ENCODE measurements at places on chromosomes 5 and 9.

DNA sequence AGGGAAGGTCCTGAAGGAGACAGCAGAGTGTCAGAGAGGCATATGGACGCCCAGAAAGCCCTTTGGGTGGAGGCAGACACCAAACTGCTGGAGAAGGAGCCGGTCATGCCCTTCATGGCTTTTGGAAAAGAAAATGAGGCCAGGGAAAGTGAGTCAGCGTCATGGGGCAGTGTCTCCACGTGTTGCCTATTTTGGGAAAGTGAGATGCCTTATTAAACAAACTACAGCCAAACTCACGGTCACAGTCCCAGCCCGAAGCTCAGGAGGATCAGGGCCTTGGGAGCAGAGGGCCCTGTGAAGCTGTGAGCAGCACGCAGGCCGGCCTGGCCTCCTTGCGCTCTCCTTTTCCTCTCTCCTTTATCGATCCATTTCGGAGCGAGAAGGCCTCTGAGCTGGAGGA, 25.0 kb downstream of the RGS3 start:
- no peak for DNase-seq

- DNase-seq: no peak
Measured at GRCh38 chr9:127778280-127779135, at the start of gene SH2D3C. Gene SH2D3C, minus strand, starts transcription at chr9:127778666. Its CDS starts 39 bp downstream, at chr9:127778627.

DNA sequence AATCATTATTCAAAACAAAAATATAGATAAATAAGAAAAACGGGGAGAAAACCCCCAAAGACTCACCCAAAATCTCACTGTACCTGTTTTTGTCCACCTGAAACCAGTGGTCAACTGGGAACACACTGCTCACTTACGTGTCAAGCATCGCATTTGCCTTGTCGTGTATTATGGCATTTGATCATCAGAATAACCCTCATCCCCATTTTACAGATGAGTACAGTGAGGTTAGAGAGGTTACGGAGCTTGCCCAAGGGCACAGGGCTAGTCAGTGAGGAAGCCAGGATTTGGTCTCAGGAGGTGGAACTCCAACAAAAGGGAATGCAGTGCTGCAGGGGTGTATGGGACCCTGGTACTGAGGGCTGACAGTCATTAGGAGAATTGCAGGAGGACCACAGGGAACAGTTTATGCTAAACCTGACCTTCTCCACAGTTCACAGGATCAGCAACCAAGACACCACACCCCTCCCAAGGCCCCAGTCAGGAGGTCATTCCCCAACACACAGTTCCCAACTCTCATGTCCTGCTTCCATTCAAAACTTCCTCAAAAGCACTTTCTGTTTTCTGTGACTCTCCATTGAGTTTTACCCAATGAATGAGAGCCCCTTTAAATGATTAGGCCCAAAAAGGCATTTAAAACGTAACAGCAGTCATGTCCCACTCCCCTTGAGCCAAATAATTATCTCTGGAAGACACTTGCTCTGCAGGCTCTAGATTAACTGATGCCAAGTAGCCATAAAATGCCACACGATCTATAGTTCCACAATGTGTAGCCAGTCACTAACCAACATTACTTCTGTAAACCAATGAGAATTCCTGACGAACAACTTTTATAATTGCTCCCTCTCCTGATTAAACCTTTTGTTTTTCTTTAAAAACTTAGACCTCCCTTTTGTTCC, 50.8 kb downstream of the CTSL start:
- DNase-seq: no peak

GRCh38 chr5:127961006-127961762, 122.4 kb upstream of the SLC12A2 start:
- DNase-seq: no peak

- no peak for DNase-seq
Measured at GRCh38 chr9:111831371-111832108, 36.8 kb upstream of the SHOC1 start.

DNA sequence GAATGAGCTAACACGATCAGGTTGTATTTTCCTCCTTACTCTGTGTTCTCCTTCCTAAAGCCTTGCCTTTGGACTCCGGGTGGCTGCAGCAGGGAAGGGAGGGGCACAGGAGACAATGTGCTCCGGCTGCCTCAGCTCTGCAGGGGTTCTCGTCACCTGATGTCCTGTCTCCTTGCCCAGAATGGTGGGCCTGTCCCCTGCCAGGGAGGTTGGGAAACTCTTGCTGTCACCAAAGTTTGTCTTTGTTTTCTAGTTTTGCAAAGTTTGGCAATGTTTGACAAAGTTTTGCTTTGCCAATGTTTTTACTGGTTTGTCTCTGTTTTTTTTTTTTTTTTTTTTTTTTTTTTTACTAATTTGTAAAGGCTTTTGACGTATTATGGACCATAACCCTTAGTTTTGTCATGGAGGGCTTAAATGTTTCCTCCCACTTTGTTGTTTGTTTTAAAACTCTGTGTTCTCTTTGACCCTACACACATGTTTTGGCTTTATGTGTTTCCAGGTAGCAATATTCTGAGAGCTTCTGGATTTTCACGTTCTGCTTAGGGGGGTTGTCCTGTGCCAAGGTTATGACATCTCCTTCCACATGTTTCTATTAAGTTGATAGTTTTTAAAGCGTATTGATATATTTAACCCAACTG, 49.3 kb downstream of the GADD45G start:
- DNase-seq: no peak

GRCh38 chr9:107261106-107261505, 22.0 kb upstream of the RAD23B start:
- no peak for DNase-seq

- no peak for DNase-seq
Measured at GRCh38 chr5:144638787-144639186, 468.1 kb downstream of the KCTD16 start.

DNA sequence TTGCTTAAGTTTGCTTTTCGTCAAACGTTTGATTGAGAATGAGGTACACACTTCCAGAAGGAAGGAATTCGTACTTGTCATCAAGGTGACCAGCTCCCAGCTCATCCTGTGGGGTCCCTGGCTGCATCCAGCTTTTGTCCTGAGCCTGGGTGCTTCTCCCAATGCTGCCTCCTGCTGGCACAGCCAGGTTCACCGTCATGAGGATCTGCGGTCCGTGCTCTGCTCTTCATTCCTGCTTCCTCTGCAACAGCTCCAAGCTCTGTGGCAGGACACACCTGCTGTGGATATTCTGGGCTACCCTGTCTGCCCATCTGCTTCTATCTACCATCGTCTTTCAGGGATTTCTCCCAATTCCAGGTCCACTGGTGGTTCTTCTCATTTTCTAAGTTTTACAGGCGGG, 13.3 kb upstream of the UBE2QL1 start:
- DNase-seq: no peak

DNA sequence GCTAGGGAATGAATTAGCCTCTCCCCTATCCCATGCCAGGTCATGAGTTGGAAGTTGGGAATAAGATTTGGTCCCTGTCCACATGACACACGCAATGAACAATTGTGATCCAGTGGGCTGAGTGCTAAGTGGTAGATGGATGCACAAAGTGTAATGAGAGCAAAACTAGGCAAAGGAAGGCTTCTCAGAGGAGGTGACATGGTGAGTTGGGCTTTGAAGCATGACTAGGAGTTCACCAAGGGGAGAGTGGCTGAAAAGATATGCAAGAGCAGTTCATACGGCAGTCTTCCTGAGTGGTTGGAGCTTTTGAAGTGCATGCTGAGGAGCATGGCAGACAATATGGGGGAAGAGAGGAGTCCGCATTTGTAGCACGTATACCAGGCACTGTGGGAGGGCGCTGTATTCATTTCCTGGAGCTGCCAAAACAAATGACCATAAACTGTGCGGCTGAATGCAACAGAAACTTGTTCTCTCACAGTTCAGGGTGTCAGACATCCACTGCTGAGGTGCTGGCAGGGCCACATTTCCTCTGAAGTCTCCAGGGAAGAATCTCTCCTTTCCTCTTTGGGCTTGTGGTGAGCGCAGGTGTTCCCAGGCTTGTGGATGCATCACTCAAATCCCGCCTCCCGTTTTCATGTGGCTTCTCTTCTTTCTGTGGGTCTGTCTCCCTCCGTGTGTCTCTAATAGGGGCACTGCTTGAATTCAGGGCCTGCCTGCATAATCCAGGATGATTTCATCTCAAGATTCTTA, 49.5 kb downstream of the NSG2 start:
- no peak for DNase-seq

DNA sequence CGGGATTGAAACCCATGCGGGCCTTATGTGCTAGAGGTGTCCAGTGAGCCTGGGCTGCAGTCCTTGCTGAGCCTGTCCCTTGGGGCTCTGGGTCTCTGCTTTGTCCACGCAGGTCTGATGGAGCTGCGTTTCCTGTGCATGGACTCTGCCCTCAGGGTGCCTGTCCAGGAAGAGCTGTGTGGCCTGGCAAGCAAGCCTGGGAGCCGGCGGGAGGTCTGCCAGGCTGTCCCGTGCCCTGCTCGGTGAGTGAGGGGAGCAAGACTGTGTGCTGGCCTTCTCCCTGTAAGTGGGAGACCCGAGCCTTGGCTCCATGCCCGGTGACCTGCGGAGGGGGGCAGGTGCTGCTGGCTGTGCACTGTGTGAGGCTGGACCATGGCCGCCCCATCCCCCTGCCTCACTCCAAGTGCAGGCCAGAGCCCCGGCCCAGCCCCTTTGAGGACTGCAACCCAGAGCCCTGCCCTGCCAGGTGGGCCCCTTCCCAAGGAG, 11.2 kb upstream of the CACFD1 start:
- no peak for DNase-seq

GRCh38 chr5:171782332-171782966, 3.2 kb upstream of the SMIM23 start:
- DNase-seq: no peak

DNA sequence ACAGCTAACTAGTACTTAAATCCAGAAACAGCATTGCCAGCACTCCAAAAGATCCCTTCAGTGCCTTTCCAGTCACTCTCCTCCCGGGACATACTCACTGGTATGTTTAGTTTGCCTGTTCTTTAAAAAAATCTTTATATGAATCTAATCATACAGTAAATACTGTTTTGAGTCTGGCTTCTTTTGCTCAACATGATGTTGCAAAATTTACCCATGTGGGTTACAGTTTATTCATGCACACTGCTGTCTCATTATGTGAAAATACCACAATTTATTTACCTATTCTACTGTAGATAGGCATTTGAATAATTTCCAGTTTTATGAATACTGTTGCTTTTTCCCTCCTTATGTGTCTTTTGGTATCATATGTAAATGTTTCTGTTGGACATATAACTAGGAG, 13.5 kb downstream of the NDFIP1 start:
- DNase-seq: no peak

GRCh38 chr5:139392678-139393496, 2.0 kb downstream of the PROB1 start:
- DNase-seq: peak; percentile 50

DNA sequence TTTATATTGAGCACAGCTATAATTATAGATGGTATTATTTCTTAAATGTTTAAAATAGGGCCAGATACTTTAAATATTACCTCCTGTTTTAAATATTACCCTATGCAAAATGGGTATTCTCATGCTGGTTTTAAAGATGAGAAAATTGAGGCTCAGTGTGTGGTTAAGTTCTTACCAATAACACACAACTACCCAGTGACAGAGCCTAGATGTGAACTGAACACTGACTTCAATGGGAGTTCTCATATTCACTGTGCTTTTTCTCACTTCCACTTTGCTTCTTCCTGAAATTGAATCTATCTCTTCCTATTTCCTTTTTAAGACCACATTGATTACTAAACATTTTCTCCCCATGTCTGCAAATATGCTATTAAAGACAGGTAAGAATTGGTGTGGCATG, 135.8 kb upstream of the TUSC1 start:
- DNase-seq: no peak

DNA sequence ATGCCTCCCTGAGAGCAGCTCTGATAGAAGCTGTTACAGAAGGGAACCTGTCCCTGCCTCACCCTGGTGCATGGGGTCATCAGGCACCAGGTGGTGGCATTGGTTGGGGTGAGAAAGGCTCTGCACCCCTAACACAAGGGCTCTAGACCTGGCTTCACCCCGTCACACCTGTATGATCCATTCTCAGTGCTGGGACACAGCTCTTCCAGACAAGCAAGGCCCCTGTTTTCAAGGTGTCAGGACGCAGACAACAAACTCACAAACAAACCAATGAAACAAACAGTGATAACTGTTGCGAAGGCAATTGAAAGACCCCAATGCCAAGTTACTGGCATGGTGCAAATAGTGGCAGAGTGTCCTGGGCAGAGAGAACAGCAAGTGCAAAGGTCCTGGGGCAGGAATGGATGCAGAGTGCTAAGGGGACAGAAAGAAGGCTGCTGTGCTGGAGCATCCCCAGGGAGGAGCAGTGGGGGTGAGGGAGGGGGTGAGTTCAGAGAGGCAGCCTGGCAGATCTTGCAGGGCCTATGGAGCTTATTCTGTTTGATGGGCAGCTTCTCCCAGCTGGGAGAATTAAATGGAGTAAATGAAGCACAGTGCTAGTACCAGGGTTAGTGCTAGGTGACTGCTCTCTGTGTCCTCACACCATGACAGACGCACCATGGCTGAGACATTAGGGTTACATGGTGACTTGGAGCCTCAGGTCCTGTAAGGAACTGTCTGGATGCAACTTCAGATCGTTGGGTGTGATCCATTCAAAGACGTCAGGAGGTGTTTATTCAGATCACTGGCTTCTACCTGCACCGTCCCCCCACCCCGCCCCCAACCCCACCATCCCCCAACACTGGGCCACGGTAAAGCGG, 67.9 kb upstream of the UNC5A start:
- DNase-seq: no peak

- no peak for DNase-seq
Measured at GRCh38 chr9:76846297-76846696, 59.6 kb downstream of the PRUNE2 start.

- no peak for DNase-seq
Measured at GRCh38 chr5:45680950-45681349, 15.2 kb downstream of the HCN1 start.

DNA sequence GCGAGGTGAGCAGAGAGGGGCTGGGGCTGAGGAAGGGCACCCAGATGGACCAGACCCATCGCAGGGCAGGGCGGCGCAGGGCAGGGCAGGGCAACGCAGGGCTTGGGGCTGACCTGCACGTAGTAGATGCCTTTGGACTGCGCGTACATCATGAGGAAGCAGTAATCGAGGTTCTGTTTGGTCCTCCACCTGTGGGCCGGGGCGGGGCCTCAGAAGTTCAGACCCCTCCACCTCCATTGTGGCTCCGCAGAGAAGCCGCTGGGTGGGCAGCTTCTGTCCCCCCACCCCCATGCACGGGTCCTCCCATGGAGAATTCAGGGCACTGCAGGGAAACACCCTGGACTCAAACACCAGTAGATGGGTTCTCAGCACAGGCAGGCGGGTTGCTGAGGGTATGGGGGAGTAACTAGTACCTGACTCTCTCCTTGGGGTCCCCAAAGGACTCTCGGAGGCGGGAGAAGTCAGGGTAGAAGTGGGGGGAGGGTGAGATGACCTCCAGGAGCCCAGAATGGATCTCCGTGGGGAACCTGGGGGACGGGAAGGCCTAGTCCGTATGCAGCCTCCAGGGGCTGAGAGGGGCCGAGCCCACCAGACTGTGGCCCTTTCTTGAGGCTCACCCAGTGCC, 6.4 kb downstream of the LTC4S start:
- no peak for DNase-seq

DNA sequence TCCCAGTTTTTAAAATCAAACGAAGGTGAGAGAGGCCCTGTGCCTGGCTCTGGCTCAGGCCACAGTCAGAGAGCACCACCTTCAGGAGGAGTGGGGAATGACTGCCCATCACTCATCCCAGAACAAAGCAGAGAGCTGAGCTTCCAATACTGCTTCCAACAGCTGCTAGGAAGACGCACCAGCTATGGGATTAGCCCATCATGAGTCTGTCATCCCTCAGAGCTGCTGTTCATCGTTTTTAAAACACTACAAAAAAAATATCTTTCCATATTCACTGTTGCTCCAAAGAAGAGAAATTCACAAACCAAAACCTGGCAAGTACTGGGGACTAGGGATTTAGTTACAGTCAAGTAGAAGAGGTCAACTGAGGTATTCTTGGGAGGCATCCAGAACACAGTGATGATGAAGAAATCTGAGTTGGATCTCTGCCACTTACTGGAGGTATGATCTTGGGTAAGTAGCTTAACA, 102.4 kb downstream of the CDK5RAP2 start:
- DNase-seq: no peak

All from stimulated activated CD8-positive, alpha-beta memory T cell treated with anti-CD3 and anti-CD28 coated beads, Interleukin-4, amount 100 ng/mL, for 4 hours (primary cell).